ENCODE measurements at places on chromosomes 16 and 17.

GRCh38 chr16:80367037-80367658 is 173.6 kb upstream of the DYNLRB2 start:
- DNase-seq, result no peak

DNA sequence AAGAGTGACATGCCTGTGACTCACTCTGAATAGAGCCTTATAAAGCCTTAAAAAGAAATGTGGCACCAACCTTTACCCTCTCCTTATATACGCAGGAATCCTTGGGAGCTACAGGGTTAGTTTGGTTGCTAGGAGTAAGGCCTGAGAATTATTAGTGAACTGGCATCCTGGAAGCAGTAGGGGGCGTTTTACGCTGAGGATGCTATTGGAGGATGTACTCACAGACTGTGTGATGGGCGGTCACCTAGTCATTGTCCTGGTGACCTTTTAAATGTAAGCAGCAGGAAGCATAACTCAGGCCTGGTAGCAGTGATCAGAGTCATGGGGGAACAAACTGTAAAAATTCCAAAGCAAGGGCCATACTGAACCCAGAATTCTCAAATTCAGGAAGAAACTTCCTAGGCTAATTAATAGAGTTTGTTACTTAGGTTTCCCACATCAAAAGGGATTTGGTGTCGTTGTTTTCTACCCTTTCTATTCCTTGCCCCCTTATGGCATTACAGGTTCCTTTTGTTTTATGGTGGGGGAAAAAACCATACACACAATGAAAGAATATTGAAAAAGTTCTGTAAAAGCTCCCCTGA is 153.8 kb downstream of the SNX11 start:
- no peak for DNase-seq

DNA sequence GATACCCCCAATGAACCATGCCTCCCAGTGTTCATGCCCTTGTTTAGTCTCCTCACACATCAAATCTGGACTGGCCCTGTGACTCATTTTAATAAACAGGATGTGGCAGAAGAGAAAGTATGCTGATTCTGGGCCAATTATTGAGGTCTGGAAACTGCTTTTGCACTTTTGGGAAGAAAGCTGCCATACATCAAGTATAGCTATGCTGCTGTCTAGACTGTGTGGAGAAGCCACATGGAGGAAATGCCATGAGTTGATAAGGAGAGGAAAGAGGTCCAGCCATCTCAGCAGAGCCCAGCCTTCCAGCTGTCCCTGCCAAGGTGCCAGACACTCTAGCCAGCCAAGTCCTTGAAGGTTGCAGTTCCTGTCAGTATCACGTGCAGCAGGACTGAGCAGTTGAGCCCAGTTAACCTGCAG is 16.7 kb downstream of the RPRML start:
- DNase-seq, result no peak

DNA sequence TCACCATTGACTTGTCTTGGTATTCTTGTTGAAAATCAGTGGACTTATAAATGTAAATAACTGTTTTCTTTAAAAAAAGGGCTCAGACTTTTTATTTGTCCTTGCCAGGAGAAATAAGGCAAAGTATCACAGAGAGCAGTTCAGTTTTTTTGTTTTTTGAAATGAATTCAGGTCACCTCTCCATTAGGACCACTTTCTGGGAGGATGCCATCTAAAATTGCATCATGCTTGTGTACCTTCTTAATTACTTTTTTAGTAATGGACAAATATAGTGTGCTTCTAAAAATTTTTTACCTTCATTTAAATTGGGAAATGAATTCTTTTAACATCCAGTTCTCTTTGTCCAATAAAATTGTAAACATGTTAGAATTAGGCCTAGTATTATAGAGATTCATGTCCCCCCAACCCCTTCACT is 210.0 kb downstream of the BCAS3 start:
- DNase-seq, result no peak

DNA sequence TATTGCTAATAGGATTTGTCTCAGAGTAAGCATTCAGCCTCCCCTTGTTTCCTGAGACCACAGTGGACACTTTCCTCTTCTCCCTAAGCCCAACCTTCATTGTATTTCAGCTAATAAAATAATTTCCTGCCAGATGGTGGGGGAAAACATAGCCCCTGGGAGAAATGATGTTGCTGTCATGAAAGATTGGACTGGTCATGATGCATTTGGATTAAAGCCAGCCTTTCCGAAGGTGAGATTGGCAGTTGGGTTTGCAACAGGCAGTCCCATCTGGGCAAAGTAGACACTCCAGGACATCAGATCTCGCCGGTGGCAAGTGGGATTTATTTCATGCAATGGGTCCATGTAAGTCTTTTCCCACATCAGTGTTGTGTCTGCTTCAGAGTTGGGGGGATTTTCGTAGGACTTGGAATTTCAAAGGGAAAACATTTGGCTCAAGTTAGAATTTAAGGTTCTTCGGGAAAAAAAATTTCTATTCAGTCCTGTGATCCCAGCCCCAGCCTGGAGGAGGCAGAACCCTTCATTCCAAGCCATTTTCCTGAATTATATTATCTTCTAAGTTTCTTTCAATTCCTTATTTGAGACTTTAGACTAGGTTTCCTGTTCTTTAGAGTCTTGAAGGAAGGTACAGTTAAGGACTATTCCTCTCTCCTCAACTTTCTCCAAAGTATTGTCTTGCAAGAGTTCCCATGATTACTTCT is 391.7 kb downstream of the XYLT1 start:
- DNase-seq, result no peak

DNA sequence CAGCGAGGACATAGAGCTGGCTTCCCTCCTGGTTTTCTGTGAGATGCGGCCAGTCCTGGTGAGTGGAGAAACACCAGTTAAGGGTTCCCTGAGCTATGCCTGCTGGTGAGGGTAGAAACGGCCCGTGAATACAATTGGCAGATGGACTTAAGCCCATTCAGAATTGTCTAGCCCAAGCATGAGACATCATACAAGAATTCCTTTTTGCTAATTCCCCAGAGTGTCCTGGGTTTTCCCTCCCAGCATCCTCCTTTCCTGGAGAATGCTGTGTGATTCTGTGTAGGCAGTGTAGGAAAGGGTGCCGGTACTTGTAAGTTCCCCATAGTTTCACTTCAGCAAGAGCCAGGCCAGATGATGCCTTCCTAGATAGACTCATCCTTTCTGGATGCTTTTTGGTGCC is 65.1 kb downstream of the SDR42E1 start:
- no peak for DNase-seq
